Choroid plexus epithelial cell (primary cell): ENCODE measurements at places on chromosomes 2 and 18.

- DNase-seq: peak; percentile 77
Measured at GRCh38 chr2:46814160-46814961, 101.2 kb downstream of the MCFD2 start.

- no peak for DNase-seq
Measured at GRCh38 chr2:215845839-215846586, 167.3 kb downstream of the MREG start.

DNA sequence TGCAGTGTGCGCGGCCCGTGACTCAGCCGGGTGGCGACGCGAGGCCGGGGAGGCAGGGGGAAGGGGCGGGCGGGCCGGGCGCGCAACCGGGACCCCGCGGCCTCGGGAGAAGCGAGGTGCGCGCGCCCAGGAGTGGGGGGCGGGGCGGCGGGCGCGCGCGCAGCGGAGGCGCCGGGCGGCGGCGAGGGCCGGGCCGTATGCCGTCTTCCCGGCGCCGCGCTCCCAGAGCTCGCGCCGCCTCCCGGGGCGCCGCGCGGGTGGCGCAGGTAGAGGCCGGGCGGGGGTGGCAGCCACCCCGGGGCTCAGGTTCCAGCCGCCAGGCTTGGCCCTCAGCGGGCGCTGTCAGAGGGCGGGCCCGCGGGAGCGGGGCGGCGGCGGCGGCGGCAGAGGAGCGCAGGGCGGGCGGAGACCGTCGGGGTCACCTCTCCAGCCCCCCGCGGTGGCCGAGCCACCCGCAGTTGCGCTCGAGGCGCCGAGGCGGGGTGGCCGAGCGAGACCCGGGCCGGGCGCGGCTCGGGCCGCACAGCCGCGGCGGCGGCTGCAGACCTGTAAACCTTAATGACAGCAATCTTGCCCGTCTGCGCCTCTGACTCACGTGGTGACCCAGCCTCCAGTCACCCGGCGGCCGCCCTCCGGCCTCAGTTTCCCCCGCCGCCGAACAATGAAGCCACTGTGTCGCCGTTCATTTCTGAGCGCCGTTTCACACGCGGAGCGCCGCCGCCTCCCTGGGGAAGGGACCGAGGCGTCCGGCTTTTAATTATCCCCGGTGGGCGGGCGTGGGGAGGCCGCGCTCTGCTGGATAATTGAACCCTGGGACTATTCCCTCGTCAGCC, 25.3 kb upstream of the SMAD7 start:
- peak; percentile 38 for DNase-seq

DNA sequence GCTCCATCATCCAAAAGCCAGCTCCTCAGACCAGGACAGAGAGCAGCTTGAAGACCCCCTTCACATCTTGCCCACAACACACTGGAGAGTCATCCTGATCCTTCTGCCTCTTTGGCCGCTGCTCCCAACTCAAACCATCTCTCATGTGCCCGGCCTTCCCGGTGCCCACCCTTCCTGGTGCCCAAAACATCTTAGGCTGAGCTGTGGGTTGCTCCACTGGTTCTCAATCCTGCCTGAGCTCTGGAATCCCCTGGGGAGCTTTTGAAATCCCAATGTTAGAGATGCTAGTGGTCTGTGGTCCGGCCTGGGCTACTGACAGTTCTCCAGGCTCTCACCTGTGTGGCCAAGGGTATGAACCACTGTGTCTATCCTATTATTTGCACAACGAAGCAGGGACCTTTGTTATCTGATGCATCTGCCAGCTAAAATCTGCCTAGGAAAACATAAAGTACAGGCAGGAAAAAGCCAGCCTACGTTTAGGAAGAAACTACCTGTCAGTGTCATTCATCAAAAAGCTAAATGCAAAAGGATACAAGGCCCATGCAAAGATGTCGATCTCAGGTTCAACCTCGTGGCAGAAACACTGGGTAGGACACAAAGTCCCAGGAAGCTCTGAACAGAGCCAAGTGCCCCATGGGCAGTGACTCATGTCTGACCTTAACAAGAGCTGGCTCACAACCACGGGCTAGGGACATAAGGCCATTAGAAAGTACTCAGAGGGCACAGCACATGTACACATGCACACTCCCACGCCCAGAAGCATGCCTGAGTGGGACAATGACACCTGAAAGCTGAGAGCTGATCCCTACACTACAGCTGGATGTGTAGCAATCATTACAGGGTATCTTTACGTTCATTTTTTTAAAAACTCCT, 30.8 kb downstream of the TBC1D8 start:
- DNase-seq: peak; percentile 84

DNA sequence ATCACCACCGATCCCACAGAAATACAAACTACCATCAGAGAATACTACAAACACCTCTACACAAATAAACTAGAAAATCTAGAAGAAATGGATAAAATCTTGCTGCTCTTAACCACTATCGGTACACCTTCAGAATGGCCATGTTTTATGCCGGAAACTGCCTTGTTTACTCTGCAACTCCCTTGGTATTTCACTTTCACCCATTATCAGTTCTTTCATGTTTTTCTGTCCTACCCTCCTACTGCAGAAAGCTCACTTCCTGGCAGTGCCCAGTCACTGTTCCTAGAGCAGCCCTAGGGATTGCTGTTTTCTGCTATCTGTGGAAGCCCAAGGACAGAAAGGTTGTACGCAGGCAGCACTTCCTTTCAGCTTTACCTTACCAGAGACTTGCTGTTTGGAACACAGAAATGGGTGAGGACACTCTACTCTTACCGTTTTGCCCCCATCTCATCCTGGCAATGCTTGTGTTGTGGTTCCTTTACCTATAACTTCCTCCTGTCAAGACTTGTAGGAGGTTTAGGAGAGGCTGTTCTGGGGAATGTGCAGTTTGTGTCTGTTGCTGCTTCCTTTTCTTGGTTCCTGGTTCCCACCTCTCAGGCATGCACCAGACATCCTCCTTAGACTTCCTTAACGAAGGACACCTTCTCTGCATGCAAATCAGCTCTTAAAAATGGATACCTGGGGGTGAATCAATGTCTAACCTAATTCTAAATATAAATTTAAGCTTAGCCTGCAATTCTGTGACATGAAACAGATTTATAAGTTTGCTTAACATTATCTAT, 394.4 kb downstream of the SPAG16 start:
- DNase-seq: no peak
